ENCODE measurements at places on chromosomes 7 and 10.

DNA sequence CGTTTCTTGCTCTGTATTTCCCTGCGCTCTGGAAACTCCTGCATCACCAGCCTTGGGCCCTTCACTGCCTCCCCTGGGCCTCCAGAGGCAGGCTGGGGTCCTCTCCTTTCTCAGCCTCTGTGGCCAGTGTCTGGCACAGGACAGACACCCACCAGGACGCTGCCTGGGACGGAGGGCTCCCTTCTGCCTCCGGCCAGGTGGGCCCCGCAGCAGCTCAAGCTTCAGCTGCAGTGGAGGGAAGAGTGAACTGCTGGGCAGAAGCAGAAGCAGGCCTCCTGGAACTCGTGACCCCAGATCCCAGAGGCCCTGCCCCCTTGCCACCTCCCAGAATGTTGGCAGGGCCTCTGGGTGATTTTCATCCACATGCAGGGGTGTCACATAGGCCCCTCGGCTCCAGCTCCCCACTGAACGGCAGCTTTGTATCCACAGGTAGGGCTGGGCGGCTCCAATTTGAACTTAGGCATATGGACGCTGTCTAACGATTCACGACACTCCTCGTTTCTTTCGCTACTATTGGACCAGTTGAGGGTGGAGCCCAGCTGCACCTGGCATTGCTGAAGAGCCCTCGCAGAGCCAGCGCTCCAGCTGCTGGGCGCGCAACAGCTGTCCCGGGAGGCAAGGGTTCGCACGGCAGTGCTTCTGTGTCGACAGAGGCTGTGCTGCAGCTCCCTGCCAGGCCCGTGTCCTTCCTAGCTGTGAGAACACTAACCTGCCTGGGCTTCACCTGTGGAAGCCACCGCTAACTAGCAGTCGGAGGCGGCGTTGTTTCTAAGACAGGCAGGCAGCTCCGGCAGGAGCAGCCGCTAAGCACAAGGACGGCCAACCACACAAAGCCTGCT, 18.4 kb upstream of the GPR146 start:
- DNase-seq: no peak

DNA sequence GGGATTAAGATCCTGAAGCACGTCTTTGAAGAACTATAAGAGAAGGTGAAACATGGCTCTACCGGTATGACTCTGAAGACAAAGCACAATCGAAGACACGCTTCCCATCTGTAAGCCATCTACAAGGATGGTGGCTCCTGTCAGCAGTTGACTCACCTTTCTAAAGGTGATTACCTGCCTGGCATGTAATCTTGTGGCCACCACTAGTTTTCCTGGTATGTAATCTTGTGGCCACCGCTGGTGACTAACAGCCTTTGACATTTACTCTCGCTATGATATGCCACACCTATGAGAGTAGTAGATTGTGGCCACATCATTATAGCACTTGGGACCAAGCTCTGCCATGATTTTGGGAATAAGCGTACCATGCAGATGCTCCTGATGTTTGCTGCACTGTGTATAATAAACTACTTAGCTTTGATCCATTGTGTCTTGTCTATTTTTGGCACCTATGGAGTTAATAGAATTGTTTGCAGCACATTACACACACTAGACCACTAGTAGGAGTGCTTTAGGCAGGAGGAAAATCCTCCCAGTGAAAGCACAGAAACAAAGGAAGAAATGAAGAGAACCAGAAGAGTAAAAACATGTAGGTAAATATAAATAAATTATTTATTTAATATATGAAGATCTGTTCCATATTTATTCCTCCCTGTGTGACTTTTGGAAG, 59.8 kb downstream of the VAX1 start:
- no peak for DNase-seq

- DNase-seq: peak; percentile 96
Observed at GRCh38 chr7:23474094-23474828, 4.0 kb upstream of the IGF2BP3 start.

GRCh38 chr10:93115661-93116383, 42.1 kb downstream of the CYP26A1 start:
- DNase-seq: peak; percentile 86

DNA sequence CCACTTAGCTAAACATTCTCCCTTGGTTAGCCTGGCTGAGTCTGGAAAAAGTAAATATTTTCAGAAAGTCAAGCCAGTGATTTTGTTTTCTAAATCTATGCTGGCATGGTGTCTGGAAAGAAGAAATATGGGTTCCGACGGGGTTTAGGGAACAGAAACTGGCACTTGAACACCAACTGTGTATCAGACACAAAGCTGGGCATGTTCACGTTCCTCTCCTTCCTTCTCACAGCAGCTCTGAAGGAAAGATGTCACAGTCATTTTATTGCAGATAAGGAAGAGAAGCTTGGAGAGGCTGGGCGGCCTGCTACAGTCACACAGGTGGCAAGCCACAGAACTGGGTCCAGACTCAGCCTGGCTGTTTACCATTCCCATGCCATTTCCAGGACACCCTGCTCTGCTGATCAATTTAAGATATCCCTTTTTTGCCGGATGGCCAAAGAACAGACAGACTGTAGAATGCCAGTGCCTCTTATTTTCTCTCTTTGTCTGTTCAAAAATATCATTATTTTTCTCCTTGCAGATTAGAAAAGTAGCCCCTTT, 118.8 kb downstream of the HERPUD2 start:
- no peak for DNase-seq

GRCh38 chr7:106766551-106766950, 98.5 kb upstream of the PIK3CG start:
- no peak for DNase-seq

GRCh38 chr7:115674467-115675024, 356.0 kb downstream of the TFEC start:
- no peak for DNase-seq

DNA sequence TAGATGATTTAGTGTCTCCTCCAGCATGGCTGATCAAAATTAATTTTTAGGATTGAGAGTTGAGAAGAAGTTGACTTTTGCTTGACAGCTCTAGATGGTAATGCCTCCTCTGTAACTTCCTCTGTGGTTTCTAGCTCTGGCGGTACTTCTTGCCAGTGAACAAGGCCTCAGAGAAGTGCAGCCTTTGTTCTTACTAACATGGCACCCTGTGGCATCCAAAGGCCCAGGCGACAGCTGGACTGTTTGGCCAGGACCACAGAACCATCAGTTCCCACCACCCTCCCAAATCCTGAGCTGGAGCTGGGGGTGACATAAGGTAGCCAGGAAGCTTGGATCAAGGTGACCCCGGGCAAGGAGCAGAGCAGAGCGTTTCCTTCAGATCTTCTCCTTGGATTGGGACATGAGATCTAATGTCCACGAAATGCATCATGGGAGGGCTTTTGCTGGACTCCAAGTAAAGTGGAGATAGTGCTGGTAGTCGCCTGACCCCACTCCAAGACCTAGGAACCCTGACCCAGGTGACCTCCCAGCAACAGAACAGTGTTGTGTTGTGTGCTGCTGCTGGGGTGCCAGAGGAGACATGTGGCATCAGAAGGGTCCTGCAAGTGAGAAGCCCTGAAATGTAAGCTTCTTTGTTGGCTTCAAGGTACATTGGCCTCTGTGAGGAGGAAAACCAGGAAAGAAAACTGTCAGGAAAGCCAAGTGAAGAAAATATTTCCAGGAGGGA, 41.8 kb downstream of the APBB1IP start:
- DNase-seq: peak; percentile 85

GRCh38 chr10:133102415-133103095, 14.8 kb downstream of the ADGRA1 start:
- DNase-seq: no peak

DNA sequence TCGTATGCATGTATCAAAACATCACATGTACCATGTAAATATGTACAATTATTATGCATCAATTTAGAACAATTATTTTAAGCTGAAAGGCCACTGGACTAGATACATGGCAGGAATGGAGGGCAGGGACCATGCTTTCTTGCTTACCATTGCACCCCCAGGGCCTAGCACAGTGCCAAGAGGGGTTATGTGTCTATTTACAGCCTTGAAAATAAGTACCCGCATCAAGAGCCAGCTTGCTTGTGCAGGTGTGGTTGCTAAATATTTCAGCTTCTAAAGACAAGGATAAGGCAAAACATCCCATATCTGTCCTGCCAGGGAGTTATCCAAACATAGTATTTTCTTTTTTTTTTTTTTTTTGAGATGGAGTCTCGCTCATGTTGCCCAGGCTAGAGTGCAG, 14.7 kb upstream of the OAT start:
- no peak for DNase-seq

- DNase-seq: peak; percentile 39
Observed at GRCh38 chr10:132365102-132365501, 31.9 kb upstream of the PWWP2B start.

- no peak for DNase-seq
Observed at GRCh38 chr7:51647931-51648351, 331.3 kb upstream of the COBL start.

DNA sequence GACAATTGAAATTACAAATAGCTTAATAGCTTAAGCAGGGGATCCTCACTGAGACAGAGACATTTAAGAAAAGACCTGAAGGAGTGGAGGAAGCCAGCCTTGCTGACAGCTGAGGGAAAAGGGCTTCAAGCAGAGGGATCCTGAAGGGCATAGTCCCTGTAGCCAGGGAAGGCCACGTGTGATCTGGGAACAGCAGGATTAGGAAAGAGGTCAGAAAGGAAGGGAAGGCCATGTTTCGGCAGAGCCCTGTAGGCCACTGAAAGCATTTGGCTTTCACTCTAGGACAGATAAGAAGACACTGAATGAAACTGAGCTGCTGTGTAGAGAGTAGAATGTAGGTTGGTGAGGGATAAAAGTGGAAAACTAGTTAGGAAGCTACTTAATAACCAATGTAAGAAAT, 3.4 kb upstream of the AKR1C8 start:
- DNase-seq: no peak

- no peak for DNase-seq
Observed at GRCh38 chr10:88537322-88537721, 45.8 kb downstream of the RNLS start.

GRCh38 chr7:95396136-95397032, at the start of gene PON3:
PON3 (minus strand) TSS chr7:95396375; CDS start chr7:95396350, 25 bp downstream.
- peak; percentile 71 for DNase-seq

DNA sequence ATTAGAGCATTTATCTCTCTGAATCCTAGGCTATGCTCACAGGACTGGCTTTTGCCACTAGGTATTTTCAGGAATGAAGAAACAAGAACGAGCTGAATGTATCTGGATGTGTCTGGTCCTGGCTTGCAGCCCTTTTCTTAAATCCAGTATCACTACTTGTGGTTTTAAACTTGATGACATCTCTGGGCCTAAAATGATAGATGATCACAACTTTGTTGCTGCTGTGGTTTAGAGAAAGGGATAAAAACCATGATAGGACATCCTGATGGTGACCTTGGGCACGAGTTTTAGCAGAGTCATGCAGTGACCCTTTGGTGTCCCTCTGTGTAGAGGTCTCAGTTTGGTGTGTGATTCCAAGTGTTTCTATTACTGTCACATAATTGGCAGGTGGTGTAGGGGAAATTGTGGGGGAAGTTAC, 31.7 kb upstream of the SEMA3C start:
- peak; percentile 35 for DNase-seq

DNA sequence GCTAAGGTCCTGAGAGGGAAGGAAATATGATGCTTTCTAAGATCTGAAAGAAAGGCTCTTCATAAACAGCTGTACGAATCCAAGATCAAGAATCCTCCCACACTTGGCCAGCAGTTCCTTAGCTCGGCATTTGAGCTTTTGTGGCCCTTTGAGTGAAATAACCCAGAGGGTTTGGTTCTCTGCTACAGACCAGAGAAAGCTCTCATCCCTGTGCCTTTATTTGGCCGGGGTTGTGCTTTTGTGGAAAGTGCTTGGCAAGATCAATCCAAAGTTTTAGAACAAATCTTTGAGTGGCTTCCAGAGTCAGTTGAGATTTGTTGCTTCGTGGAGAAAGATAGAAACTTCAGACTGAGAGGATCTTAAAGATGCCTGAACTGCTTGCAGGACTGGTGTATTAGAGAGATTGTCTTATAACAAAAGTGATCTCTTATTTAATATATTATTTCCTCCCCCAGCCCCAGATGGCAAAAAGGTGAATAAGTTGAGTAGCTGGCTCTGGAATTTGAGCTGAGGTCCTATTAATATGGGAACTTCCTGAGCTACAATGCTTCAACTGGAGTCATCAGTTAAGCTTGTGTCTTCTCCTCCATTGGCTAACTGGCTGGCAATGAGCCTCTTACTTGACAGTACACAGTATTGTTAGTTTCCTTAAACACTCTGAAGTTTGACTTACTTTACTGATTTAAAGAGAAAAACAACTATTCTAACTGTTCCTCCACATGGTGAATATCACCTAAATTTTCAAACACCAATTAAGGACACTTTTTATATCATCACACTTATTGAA, 687.3 kb downstream of the MAGI2 start:
- no peak for DNase-seq

DNA sequence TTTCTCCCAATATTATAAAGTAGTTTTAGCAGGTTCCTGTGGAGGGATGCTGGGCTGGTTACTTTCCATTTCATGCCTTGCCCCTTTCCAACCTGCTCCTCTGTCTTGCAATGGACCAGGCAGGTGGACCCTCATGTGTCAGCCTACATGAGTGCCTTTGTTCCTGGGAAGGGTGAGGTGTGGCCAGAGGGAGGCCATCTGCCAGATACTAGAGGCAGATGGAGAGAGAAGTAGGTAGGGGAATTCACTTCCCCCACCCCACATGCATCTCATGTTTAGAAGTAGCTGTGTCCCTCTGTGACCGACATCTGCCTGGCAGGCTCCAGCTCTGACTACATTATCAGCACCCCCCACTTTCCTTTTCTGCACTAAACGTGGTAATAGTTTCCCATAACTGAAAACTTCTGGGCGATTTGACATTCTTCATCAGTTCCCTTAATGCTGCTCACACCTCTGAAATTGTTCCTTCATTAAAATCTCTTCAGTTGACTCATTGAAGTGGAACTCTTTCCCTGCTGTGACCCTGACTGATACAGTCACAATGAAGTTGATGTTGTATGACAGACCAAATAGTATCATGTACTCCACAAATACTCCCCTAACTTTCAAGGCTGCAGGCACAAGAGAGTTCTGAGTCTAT, 396.3 kb upstream of the FZD8 start:
- DNase-seq: no peak

GRCh38 chr10:47150581-47150980, 149.4 kb upstream of the GDF10 start:
- no peak for DNase-seq

- DNase-seq: no peak
Observed at GRCh38 chr10:97518301-97519043, 19.7 kb downstream of the UBTD1 start.

GRCh38 chr10:80318742-80319141, 29.3 kb upstream of the MAT1A start:
- no peak for DNase-seq
